ENCODE measurements at places on chromosomes 2 and 18.

GRCh38 chr18:45998244-45998643 lies 31.1 kb upstream of the EPG5 start:
- no peak for DNase-seq

GRCh38 chr2:236176417-236176816 lies 8.2 kb upstream of the GBX2 start:
- no peak for DNase-seq

GRCh38 chr18:63016270-63016669 lies 300.9 kb downstream of the PHLPP1 start:
- DNase-seq = peak; percentile 59

DNA sequence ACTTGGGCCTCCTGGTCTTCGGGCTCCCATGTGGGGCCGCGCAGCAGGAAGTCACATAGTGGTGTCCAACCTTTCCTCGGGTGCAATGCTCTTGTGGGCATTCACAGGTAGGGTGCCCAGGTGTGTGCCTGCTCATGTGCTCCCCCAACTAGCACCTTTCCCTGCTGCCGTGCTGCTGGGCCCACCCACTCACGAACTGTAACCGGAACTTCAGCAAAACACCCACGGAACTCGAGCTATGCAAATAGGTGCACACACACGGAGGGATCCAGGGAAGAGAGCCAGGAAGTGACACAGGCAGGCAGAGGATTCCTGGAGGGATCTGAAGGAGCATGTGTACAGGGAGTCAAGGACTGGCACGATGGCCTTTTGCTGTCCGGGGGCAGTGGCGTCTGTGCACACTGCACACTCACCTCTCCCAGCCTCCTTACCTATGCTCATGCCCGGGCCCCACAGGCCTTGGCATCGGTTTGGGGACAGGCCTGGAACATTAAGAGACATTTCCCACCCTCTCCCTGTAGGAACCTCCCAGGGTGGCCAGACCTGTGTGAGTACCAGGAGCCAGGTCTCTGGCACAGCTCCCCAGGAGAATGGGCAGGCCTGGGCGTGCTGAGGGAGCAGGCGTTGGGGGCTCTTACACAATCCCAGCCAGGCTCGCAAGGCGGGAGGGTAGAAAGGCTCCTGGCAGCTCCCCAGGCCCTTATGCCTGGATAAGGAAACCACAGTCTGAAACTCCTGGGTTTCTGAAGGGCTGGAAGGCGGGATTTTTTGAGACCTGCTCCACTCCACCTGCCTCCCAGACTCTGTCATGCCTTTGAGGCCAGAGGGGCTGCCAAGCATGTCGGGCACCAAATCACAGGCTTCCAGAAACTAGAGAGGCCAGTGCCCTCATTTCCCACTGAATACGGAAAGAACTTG lies 6.6 kb upstream of the PTMA start:
- DNase-seq = no peak

DNA sequence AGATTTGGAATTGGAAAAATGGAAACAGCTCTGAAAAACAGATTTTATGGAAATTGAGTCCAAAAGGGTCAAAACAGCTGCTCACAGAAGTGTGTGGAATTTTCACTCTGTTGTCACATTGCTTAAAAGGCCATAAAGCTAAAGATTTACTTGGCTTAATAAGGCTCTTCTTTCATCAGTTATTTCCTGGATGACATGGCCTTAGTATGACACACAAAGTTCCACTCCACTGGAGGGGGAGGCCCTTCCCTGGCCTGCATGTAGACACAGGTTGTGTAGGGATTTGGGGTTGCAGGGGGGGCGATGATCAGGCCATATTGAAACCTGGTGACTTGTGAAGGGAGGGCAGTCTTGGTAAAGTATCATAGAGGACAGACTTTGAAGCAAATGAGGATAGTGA lies 34.0 kb downstream of the TMEM185B start:
- no peak for DNase-seq

- DNase-seq = no peak
Observed at GRCh38 chr2:218465987-218466633, 47.2 kb downstream of the VIL1 start.

DNA sequence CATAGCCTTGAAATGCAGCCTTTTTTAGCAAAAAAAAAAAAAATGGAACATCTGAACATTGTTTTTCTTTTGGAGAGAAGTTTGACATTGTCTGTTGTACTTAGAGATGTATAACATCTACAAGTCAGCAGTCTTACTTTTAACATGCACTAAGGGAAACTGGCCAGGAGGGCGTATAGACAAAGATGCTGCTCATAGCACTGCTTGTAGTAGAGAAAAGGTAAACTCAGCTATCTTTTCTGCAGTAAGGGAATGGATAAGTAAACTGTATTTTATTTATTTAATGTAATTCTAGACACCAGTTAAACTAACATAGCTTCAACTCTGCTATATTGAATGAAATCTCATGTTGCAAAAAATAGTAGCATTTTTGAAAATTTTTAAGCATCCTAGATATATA lies 489.6 kb downstream of the PTPRM start:
- DNase-seq = no peak

DNA sequence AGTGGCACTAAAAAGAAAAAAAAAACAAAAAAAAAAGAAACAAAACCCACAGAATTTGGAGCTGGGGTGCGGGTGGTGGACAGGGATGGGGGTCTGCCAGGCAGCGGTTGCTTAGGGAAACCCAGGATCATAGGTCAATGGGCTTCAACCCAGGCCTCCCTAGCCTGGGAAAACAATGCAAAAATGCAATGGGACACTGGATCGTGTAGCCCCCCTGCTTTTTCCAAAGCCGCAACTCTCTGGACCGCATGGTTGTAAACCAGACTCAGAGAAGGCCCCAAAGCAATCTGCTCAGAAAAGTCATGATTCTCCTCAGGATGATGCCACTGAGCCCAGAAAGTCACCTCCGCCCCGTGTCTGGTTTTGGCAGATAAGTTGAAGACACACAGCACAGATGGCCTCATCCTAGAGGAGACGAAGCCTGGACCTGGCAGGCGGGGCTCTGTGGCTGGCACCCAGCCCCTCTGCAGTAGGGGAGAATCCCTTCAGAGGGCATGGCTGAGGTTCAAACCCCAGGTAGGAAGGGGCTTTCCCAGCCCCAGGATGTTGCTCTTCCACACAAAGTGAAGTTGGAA lies 5.1 kb downstream of the DLX2 start:
- DNase-seq = no peak

DNA sequence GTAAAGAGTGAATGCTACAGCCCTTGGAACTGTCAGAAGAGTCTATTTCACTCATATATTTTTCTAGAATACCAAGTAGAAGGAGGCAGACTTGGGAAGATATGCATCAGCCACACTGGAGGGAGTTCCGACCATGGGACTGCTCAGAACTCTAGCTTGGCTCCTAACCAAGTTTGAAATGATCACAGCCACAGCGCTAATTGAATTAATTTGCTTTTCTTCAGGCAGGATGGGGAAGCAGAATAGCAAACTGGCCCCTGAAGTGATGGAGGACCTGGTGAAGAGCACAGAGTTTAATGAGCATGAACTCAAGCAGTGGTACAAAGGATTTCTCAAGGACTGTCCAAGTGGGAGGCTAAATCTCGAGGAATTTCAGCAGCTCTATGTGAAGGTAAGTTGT lies 51.4 kb downstream of the VSNL1 start:
- DNase-seq = no peak

DNA sequence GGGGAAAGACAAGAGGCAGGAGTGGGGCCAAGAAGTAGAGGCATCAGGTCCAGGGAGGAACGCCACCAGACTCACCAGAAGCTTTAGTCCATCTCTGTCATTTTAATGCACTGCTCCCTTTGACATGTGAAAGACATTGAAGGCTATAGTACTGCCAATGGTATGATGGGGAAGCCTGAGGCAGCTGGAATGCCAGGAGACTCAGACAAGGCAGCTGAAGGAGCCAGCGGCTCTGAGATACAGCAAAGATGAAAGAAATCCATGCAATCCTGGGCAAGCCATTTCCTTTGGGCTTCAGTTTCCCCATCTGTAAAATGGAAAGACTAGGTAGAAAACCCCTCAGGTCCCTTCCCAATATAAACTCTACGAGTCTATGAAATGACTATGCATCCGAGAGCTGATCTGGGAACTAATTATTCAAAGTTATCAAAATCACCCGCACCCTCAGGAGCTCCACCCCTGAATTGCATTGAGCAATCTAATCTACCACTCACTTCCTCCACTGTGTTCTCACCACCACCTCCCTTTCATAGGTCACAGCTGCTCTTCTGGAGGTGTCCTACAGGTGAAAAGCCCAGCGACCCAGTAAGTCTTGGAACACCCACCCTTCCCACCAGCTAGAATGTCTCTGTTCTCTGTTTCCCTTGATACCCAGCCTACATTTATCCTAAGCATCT lies 3.1 kb downstream of the CXCR2 start:
- DNase-seq = no peak

DNA sequence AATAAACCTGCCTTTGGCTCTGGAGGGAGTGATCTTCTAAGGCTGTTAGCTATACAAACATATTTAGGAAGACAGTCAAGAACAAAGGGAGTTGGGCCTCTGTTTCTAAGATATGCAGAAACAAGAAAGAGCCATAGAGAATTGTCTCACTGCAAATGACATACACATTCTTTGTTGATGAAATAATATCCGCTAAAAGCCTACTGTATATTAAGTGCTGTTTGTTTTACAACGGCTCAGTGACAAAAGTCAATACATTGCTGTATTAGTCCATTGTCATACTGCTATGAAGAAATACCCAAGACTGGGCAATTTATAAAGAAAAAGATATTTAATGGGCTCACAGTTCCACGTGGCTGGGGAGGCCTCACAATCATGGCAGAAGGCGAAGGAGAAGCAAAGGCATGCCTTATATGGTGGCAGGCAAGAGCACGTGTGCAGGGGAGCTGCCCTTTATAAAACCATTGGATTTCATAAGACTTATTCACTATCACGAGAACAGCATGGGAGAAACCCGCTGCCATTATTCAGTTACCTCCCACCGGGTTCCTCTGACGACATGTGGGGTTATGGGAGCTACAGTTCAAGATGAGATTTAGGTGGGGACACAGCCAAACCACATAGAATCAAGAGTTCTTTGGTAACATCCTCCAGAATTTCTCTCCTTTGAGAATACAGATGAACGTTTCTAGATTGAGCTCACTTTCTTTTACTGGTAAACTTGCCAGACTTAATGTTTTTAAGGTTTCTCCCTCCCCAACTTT lies 157.8 kb downstream of the PIK3C3 start:
- no peak for DNase-seq

DNA sequence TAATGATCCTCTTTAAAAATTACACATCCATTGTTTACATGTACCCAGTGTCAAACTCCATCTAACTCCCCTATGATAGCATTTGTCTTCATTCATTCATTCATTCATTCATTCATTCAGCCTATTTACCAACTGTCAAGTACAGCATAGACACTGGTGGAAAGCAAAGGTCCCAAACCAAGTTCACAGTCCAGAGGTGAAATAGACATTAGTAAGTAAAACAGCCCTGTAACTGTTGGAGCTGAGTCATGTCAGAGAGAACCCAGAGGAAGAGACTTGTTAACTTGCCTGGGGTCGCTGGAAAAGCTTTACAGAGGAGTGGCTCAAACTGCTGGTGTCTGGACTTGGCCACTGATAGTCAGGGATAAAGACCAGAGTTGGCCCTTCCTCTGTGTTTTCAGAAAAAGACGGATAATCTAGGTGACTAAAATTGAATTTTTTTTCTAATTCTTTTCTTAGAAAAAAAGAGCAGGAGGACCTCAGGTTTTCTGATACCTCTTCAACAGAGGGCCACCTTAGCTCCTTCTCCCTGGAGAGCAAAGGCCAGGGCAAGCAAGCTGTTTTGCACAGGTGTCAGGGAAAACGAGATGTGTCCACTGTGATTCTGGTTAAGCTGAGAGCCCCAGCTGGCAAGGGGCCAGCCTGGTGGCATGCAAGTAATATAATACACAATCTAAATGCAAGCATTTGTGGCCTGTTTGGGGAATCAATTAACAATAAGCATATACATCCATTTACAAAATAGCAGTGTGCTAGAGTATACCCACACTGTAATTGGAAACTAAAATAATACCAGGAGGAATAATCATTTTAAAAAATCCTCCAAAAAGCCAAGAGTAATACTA lies 96.7 kb upstream of the SLC14A2 start:
- DNase-seq = no peak

- DNase-seq = peak; percentile 10
Observed at GRCh38 chr2:30662268-30663131, 144.7 kb downstream of the CAPN13 start.

- DNase-seq = no peak
Observed at GRCh38 chr2:3168230-3168891, 209.3 kb downstream of the EIPR1 start.

DNA sequence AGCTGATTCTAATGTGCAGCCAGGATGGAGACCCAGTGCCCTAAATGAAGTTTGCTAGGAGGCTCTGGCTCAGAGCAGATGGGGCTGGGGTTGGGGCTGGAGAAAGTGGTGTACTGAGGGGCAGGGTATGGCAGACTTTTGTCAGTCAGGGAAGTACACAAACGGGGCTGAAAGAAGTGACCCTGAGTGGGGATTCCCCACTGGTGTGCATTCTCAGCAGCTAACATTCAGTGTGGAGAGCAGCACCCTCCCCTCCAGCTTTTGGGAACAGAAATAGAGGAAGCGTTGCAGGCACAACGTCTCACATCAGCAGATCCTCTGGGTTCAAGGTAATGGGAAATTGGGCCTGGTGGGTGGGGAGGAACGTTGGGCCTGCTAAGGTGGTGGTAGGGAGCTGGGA lies 89.1 kb upstream of the GCFC2 start:
- no peak for DNase-seq

GRCh38 chr2:120468136-120468535 lies 122.2 kb downstream of the INHBB start:
- no peak for DNase-seq

GRCh38 chr2:150639383-150639782 lies 151.9 kb upstream of the RND3 start:
- no peak for DNase-seq

DNA sequence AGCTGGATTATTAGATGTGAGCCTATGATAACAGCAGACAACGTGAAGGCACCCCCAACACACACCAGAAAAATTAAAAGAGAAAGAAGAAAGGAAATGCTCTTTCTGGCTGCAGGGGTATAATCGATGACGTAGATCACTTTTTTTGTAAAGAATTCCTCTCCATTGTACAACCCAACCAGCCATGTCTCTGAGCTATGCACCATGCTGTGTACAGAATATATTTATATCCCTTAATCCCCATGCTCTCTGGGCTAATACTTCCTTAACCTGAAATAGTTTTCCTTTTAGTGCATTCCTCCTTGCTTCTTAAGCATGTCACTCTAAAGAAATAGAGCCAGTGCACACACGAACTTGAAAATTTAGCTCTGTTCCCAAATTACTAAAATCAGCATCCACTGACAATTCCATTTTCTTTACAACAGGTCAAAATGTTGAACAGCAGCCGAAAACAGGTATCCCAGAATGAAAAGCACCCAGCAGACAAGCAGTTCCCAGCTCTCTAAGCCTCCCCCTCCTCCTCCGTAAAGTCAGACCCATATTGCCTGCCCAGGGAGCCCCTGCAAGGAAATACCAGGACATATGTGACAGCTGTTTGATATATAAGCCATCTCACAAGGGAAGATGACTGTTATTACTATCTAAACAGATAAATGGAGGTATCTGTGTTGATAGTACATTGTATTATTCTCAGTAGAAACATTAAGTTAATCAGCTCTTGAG lies 247.4 kb upstream of the RAB6C start:
- DNase-seq = no peak

GRCh38 chr2:215171151-215171550 lies 32.7 kb upstream of the ABCA12 start:
- no peak for DNase-seq

GRCh38 chr2:240203788-240204270 lies 63.4 kb upstream of the OTOS start:
- no peak for DNase-seq

Measured in GDM1 (cell line).